ENCODE measurements at places on chromosomes 6 and 20.
A peak's percentile ranks its signal among the peaks of the same experiment; 100 is the strongest.

GRCh38 chr6:151698931-151699700, 108.4 kb upstream of the ESR1 start:
- DNase-seq = no peak

DNA sequence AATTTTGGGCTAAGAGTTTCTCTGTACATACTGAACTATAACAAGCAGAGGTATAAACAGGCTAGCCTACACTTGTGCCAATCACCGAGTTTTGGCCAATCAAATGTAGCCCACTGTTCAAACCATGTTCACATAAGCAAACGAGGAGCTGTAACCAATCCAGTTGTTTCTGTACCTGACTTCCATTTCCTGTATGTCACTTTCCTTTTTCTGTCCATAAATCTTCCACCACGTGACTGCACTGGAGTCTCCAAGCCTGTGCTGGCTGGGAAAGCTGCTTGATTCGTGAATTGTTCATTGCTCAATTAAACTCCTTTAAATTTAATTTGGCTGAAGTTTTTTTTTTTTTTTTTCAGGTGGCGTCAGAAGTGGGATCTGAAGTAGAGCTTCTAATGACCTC, 332.9 kb downstream of the RNF144B start:
- DNase-seq = no peak

GRCh38 chr6:12246900-12247299, 43.3 kb upstream of the EDN1 start:
- DNase-seq = no peak

DNA sequence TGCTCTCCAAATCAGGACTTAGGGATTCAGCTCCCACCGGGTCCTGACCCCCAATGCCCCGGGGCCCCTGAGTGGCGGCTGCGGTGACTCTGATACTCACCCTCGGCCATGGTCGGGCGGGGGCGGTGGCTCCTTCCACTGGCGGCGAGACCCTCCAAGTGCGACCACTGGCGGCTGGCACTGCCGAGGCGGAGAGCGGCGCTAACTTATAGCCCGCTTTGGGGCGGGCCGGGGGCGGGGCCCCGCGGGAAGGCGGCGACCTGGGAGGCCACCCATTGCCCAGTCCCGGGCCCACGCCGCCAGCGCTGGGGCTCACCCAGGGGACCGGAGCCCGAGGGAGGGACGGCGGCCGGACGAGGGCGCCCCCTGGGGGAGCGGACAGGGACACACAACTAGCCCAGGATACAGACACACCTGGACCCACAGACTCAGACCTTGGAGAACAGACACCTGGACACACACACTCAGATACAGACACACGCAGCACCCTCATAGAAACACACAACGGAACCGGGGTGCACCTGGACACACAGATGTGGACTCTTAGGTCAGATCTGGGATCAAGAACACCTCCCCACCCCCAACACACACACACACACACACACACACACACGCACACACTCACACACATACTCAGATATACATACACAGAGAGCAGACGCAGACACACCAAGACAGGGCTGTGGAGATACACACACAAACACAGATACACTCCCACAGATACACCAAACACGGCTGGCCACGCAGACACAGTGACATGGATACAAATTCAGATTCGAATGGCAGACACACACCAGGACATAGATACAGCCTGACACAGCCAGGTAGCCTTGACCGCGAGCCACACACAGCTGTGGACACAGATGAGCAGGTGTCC, at the start of gene TGM2:
Gene TGM2 (minus strand): TSS at position 182 of the 877 bp plus-strand sequence. CDS start 72 bp downstream, at position 110.
- peak; percentile 3 for DNase-seq

DNA sequence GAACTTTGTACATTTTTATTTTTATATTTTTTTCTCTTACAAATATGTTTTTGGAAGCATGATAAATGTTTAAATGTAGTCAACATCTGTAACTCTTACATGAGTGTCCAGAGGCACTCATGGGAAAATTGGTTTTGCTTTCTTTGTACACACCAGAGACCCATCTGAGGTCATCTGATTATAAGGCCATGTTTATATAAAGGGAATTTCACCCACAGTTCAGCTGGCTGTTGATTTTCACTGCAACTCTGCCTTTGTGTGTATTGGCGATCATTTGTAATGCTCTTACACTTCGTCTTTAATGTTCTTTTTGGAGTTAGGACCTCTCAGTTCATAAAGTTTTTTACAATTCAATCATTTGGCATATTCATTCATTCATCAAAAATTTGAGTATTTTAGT, 28.1 kb downstream of the RIOK1 start:
- no peak for DNase-seq

DNA sequence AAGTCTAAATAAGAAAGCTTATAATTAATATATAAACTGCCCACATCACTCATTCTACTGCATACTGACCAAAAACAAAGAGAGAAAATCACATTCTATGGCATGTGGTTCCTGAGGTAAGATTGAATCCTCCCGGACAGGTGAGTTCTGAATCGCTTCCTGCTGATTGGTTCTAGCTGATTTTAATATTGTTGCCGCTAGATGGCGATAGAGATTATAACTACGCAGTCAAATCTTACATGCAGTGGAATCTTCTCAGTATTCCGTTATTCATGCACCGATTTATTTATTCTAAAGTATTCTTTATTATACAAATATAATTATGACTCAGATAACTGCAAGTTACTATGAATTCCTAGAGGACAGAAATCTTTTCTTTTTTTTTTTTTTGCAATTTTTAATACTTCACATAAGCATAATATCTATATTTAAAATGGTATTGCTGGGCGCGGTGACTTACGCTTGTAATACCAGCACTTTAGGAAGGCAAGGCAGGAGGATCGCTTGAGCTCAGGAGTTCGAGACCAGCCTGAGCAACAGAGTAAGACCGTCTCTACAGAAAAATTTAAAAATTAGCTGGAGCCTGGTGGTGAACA, 24.2 kb upstream of the TMX4 start:
- peak; percentile 47 for DNase-seq

- DNase-seq = no peak
These were observed 4.0 kb downstream of the NTSR1 start for GRCh38 chr20:62712606-62713005.

- no peak for DNase-seq
These were observed 90.2 kb downstream of the ANKS1A start for GRCh38 chr6:34979218-34979617.

- DNase-seq = peak; percentile 15
These were observed 129.8 kb downstream of the CD164 start for GRCh38 chr6:109252261-109253041.

Measured in NCI-H446 (cell line).